ENCODE measurements at places on chromosomes 6 and 20. TPM values are rescaled to one million over a fixed set of nuclear protein-coding genes. Genes with fewer than 3 reads are reported as not detected.

The CFAP206 gene
- 1.4 TPM for total RNA-seq

The LSM14B gene
- 45.1 TPM for total RNA-seq

The HLA-DQA2 gene
- not detected for total RNA-seq

The FITM2 gene
- 8.4 TPM for total RNA-seq

The TMEM30A gene
- 183 TPM for total RNA-seq

The ABRACL gene
- 25.9 TPM for total RNA-seq

The GINS1 gene
- 29.3 TPM for total RNA-seq

The PRDM1 gene
- total RNA-seq, result 0.58 TPM

The OOEP gene
- total RNA-seq, result not detected

The SLC35D3 gene
- total RNA-seq, result under 0.01 TPM

The MATN4 gene
- not detected for total RNA-seq

The VNN1 gene
- under 0.01 TPM for total RNA-seq

The TFAP2D gene
- not detected for total RNA-seq

The RAB32 gene
- total RNA-seq, result 132 TPM

The SEL1L2 gene
- not detected for total RNA-seq

The ADGB gene
- not detected for total RNA-seq

The ADGRF5 gene
- total RNA-seq, result 43.1 TPM

The TBC1D22B gene
- 6.5 TPM for total RNA-seq

The TREML2 gene
- not detected for total RNA-seq

The GRM4 gene
- under 0.01 TPM for total RNA-seq

The MYLK4 gene
- total RNA-seq, result 0.28 TPM

The TCP11 gene
- 0.19 TPM for total RNA-seq

The SIRPD gene
- total RNA-seq, result not detected

The HLA-C gene
- 118 TPM for total RNA-seq

The OVOL2 gene
- not detected for total RNA-seq

The NEU1 gene
- total RNA-seq, result 93.9 TPM

The UFL1 gene
- 34.3 TPM for total RNA-seq

The OLIG3 gene
- not detected for total RNA-seq

The PRL gene
- total RNA-seq, result not detected

The VSTM2L gene
- 3.7 TPM for total RNA-seq

The SPATA25 gene
- 0.28 TPM for total RNA-seq

The COL12A1 gene
- 163 TPM for total RNA-seq

The BPIFB1 gene
- total RNA-seq, result not detected

The EEF1A2 gene
- 0.38 TPM for total RNA-seq

The RIPOR3 gene
- total RNA-seq, result 13.2 TPM

The SMPDL3A gene
- total RNA-seq, result 5.8 TPM

The PNLDC1 gene
- total RNA-seq, result 0.19 TPM

The C20orf141 gene
- total RNA-seq, result not detected

The PAX1 gene
- total RNA-seq, result not detected

The SIGLEC1 gene
- under 0.01 TPM for total RNA-seq

The COL11A2 gene
- total RNA-seq, result 0.56 TPM

The WFDC10B gene
- total RNA-seq, result not detected

The NFKBIL1 gene
- total RNA-seq, result 19.7 TPM

The RIPPLY2 gene
- total RNA-seq, result not detected

The PDE7B gene
- total RNA-seq, result 60.0 TPM

The LY6G6D gene
- not detected for total RNA-seq
